ENCODE measurements at places on chromosomes 4 and X.

- H3K4me3 ChIP-seq, result no peak overlapping the region
- peaks cover 12% of the 10 kb centered on the region for H3K27me3 ChIP-seq
- no peaks in the 10 kb centered on the region for H3K36me3 ChIP-seq
- H3K27ac ChIP-seq, result no peak overlapping the region
Observed at GRCh38 chr4:100017637-100018310, 67.7 kb upstream of the H2AZ1 start.

- H3K36me3 ChIP-seq, result no peaks in the 10 kb centered on the region
- no peak overlapping the region for H3K27ac ChIP-seq
- no peak for DNase-seq
- H3K4me1 ChIP-seq, result no peaks in the 10 kb centered on the region
Observed at GRCh38 chr4:81845273-81845672, 373.6 kb upstream of the RASGEF1B start.

DNA sequence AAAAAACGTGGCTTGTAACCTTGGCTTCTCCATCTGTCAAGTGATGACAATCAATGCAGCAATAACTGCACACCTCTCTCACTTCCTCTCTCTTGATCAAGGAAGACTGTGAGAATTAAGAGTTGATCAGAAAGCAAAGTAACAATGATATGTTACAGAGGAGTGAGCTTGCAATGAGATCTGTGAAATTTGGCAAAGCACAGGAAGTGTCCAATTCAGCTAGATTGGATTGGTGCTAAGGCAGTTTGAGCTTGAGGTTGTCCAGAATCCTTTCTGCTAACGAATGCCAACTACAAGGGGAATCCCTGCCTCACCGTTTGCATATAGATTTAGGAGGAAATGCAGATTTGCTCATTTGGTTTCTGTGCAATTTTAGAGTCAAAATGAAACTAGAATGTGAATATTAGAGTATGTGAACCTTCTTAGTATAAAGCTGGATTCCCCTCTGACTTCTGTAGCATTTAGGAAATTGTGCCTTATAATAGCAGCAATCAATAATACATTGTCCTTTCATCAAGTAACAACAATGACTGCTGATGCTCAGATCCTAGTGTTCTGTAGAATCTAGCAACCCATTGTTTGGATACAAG, 346.4 kb downstream of the PTTG2 start:
- peak overlapping the region; percentile 50 for H3K27ac ChIP-seq
- H3K4me1 ChIP-seq, result peaks cover 40% of the 10 kb centered on the region
- DNase-seq, result peak; percentile 22
- H3K4me3 ChIP-seq, result peak overlapping the region; percentile 50
- H3K36me3 ChIP-seq, result no peaks in the 10 kb centered on the region

GRCh38 chr4:173264684-173265185, 69.4 kb downstream of the HMGB2 start:
- no peaks in the 10 kb centered on the region for H3K27me3 ChIP-seq
- no peak overlapping the region for H3K27ac ChIP-seq
- H3K4me3 ChIP-seq, result no peak overlapping the region
- no peaks in the 10 kb centered on the region for H3K36me3 ChIP-seq
- DNase-seq, result peak; percentile 4

DNA sequence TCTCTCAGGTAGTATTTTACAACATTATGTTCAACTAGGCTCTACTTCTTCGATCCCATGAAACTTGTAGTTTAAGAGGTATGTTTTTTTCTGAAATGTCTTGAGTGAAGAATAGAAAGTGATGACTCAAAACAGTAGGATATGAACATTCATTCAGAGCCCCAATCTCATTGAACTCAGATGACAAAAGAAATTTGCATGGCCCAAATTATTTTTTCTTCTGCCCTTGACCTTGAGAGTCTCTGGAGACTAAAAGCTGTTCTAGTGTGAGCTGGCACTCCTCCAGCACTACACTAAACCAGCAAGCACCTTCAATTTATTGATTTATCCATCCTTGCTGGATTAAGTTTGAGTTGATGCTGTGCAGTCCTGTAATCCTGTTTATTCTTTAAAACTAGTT, 4.0 kb downstream of the DCLK2 start:
- H3K4me1 ChIP-seq, result peaks cover 10% of the 10 kb centered on the region
- DNase-seq, result no peak
- H3K36me3 ChIP-seq, result no peaks in the 10 kb centered on the region
- no peak overlapping the region for H3K27ac ChIP-seq
- peaks cover 13% of the 10 kb centered on the region for H3K27me3 ChIP-seq

GRCh38 chrX:107429090-107429489, 20.4 kb upstream of the FRMPD3 start:
- H3K36me3 ChIP-seq, result no peaks in the 10 kb centered on the region
- no peaks in the 10 kb centered on the region for H3K27me3 ChIP-seq
- H3K4me1 ChIP-seq, result no peaks in the 10 kb centered on the region
- no peak for DNase-seq
- H3K27ac ChIP-seq, result no peak overlapping the region
- H3K4me3 ChIP-seq, result no peak overlapping the region

DNA sequence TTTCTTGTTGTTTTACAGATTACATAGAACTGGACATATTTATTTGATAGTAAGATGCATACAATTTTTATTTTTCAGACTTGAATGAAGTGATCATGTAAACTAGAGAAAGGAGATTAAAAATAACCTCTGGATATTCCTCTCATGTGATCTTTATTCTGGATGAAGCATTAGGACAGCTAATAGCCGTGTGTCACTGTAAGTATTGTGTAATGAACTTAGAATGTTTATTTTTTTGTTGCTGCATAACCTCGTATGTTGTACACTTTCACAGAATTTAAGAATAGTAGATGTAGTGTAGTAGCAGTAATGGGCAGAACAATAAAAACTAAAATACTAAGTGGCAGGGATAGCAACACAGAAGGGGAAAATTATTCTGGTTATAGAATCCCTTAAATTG, 2094.5 kb upstream of the TENM3 start:
- DNase-seq, result no peak
- H3K4me1 ChIP-seq, result no peaks in the 10 kb centered on the region
- no peaks in the 10 kb centered on the region for H3K27me3 ChIP-seq
- no peaks in the 10 kb centered on the region for H3K36me3 ChIP-seq

DNA sequence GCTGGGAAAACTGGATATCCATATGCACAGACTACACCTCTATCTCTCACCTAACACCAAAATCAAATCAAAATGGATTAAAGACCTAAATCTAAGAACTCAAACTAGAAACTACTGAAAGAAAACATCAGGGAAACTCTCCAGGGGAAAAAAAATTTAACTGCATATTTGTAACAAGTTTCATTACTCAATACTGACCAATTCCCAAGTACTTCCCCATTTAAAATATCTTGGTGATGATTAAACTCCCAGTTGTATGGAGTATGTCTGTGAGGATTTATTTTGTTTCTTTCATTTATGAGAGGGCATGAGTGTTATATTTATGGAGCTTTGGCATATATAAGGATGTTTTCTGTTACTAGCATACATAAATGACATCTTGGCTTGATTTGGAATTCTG, 112.3 kb upstream of the IL15 start:
- no peak for DNase-seq
- no peaks in the 10 kb centered on the region for H3K27me3 ChIP-seq
- H3K4me3 ChIP-seq, result no peak overlapping the region
- H3K27ac ChIP-seq, result no peak overlapping the region
- H3K4me1 ChIP-seq, result no peaks in the 10 kb centered on the region

GRCh38 chr4:140752291-140753068, 3.7 kb downstream of the TBC1D9 start:
- no peak overlapping the region for H3K27ac ChIP-seq
- peaks cover 26% of the 10 kb centered on the region for H3K27me3 ChIP-seq
- H3K36me3 ChIP-seq, result no peaks in the 10 kb centered on the region
- no peak overlapping the region for H3K4me3 ChIP-seq
- DNase-seq, result no peak

GRCh38 chrX:136268051-136269048, 17.1 kb upstream of the MAP7D3 start:
- H3K36me3 ChIP-seq, result no peaks in the 10 kb centered on the region
- no peak overlapping the region for H3K4me3 ChIP-seq
- H3K27ac ChIP-seq, result no peak overlapping the region
- H3K4me1 ChIP-seq, result no peaks in the 10 kb centered on the region

DNA sequence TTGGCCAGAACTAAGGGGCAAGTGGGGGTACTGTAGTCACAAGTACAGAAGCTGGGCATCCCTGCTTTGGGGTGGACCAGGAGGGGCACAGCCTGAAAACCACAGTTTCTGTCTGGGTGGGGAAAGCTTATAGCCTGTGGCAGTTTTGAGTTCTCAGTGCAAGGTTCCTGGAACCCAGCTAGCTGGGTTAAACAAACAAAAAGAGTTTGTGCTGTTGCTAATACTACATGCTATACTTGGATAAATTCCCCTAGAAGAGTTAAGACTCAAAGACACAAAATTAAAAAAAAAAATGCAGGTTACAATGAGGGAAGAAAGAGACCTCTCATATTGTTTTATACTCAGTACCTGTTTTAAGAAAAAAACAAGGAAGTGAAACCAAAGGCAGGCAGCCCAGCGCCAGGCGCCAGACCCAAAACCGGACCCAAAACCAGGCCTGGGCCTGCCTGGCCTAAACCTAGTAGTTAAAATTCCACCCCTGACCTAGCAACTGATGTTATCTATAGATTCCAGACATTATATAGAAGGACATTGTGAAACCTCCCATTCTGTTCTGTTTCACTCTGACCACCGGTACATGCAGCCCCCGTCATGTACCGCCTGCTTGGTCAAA, 50.8 kb downstream of the SLC2A9 start:
- DNase-seq, result no peak
- H3K27me3 ChIP-seq, result no peaks in the 10 kb centered on the region
- H3K36me3 ChIP-seq, result no peaks in the 10 kb centered on the region

DNA sequence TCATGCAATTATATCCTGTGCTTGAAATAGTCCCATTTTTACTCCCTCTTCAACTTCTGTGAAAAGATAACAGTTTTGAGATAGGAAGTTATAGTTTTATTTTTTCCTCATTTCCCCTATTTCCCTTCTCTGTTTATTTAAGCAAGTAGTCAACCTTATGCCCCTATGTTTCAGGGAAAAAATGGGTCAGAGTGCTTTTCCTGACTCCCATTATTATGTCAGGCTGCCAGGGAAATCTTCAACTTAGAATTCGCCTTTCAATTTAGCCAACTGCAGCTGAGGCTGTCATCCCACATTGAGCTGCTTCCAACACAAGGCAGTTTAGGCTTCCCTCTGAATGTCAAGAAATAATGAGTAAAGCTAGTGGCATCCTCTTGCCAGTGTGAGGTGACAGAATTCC, 42.3 kb downstream of the NXT2 start:
- no peak overlapping the region for H3K27ac ChIP-seq
- H3K4me3 ChIP-seq, result no peak overlapping the region
- no peak for DNase-seq
- H3K4me1 ChIP-seq, result no peaks in the 10 kb centered on the region

DNA sequence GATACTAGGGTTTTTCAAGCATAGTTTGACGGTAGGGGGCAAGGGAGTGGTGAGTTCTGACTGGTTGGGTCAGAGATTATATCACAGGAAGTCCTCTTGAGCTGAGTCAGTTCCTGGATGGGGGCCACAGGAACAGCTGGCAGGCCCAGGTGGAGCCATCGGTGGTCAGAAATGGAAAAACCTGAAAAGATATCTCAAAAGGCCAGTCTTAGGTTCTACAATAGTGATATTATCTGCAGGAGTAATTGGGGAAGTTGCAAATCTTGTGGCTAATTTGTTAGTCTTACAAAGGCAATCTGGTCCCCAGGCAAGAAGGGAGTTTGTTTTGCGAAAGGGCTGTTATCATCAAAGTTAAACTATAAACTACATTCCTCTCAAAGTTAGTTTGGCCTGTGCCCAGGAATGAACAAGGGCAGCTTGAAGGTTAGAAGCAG, 159.3 kb downstream of the PTCHD1 start:
- H3K27me3 ChIP-seq, result no peaks in the 10 kb centered on the region
- no peak overlapping the region for H3K4me3 ChIP-seq
- H3K36me3 ChIP-seq, result no peaks in the 10 kb centered on the region
- DNase-seq, result no peak
- H3K4me1 ChIP-seq, result no peaks in the 10 kb centered on the region
- no peak overlapping the region for H3K27ac ChIP-seq

GRCh38 chrX:151081016-151081415, 95.4 kb upstream of the GPR50 start:
- no peak overlapping the region for H3K4me3 ChIP-seq
- H3K4me1 ChIP-seq, result peaks cover 8% of the 10 kb centered on the region
- H3K27ac ChIP-seq, result no peak overlapping the region
- DNase-seq, result no peak

- no peak overlapping the region for H3K4me3 ChIP-seq
- peaks cover 9% of the 10 kb centered on the region for H3K36me3 ChIP-seq
- no peak overlapping the region for H3K27ac ChIP-seq
- no peaks in the 10 kb centered on the region for H3K4me1 ChIP-seq
- DNase-seq, result no peak
- H3K27me3 ChIP-seq, result no peaks in the 10 kb centered on the region
Observed at GRCh38 chr4:165077034-165077578, 23.4 kb downstream of the TRIM75 start.

DNA sequence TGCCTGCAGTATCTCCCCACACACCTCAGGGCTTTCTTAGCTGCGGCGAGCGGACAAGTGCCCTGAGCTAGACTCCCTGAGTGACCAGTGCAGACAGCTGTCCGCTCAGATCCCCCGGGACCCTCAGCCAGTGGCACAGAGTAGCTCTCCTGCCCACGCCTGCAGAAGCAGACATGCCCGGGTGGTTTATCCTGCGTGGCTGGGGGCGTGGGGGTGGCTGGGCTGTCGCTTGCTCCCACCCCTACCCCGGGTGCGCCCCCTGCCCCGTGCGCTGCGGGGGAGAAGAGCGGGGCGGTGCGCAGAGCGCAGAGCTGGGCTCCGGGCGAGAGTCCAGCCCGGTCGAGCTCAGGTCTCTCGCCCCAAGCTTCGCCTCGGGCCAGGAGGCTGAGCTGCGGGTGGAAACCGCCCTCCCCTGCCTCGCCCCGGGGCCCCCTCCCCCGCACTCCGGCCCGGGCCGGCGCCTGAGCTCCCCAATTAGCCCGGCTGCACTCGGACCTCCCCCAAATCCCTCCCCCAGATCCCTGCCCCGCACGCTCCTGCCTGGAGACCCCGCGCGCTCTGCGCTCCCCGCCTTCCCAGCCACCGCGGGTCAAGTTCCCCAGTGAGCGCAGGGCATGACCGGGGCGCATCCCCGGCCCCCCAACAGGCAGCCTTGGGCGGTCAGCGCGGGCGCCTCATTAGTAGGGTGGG, 11.7 kb upstream of the SHOX start:
- H3K27ac ChIP-seq, result no peak overlapping the region
- DNase-seq, result no peak
- no peaks in the 10 kb centered on the region for H3K36me3 ChIP-seq
- no peak overlapping the region for H3K4me3 ChIP-seq
